ENCODE measurements at places on chromosomes 6 and 20. TPM values are rescaled to one million over a fixed set of nuclear protein-coding genes. Genes with fewer than 3 reads are reported as not detected.
A peak's percentile ranks its signal among the peaks of the same experiment; 100 is the strongest.

GRCh38 chr6:154595538-154595937, 85.1 kb upstream of the CNKSR3 start:
- no peak for DNase-seq

DNA sequence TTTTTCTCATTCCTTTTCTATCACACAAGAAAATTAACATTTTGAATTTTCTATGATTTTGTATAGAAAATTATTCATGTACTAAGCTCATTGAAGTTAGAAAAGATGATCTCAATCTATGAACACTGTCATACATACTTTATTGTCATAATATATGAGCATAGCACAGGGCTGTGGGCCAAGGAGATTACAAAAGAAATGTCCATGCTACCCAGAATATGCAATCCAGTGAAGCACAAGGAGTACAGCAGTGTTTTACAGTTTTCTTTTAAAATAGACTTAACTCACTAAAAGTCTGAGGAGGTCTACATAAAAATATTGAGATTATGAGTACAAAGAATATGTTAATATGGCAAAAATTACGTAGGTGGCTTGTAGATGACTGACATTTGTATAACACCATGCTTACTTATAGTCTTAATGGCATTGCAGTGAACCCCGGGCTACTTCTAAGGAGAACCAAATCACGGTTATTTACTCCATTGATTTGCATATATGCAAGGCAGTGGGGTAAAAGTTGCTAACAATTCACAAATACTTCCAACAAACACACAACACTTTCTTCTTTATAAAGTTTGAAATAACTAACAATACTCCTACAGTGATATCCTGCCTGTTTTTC, 257.1 kb downstream of the BCKDHB start:
- DNase-seq = no peak

DNA sequence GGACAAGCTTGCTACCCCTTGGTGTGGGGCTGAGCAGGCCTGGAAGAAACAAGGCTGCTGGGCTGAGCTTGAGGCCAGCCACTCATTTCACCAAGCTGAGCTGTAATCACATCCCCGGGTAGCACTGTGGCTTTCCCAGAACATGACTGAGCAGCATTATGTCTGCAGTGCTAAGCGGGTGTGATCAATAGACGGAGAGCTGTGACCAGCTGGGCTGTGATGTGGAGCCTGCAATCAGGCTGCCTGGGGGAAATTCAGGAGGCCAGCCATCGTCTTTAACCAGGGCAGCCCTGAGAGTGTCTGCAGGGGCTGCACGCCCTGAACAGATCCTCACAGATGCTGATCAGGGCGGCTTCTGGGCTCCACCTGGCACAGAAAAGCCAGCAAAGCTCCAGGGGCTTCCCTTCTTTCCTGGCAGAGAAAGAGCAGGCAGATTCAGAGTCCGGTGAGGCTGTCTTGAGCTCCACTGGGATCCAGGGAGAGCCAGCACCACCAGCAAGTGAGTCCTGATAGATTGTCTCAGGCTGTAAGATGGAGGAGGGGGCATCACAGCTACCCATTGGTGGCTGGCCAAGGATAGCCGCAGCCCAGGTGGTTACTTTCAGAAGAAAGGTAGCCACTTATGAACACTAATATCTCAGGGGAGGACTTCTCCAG, 165.9 kb downstream of the NRN1 start:
- no peak for DNase-seq

PSMA7 gene
- total RNA-seq = 357 TPM

GRCh38 chr20:14418376-14418775, 81.0 kb upstream of the FLRT3 start:
- DNase-seq = peak; percentile 3

- no peak for DNase-seq
These were observed 71.6 kb upstream of the FBXL4 start for GRCh38 chr6:99019381-99019780.

GRM1 gene
- 0.63 TPM for total RNA-seq

GRCh38 chr6:5146398-5146797, 61.3 kb downstream of the PPP1R3G start:
- DNase-seq = no peak

MEI4 gene
- 0.63 TPM for total RNA-seq

DNA sequence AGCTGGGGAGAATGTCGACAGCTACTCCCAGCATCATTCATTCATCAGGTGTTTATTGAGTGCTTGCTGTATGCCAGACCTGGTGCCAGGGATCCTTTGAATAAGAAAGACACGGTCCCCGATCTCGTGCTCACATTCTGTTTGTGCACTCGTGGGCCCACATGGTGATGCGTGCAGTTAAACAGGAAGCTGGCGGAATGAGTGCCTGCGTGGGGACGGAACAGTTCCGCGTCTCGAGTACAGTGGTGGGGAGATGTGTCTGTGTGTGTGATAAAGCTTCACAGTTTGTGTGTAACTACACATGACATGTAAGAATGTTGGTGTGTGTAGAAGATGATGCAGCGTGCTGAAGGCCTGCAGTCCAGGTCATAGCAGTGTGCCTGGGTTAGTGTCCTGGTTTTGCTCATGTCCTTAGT, 6.5 kb downstream of the RBM38 start:
- no peak for DNase-seq

RCAN2 gene
- total RNA-seq = 6.3 TPM

CGAS gene
- 14.8 TPM for total RNA-seq

DNA sequence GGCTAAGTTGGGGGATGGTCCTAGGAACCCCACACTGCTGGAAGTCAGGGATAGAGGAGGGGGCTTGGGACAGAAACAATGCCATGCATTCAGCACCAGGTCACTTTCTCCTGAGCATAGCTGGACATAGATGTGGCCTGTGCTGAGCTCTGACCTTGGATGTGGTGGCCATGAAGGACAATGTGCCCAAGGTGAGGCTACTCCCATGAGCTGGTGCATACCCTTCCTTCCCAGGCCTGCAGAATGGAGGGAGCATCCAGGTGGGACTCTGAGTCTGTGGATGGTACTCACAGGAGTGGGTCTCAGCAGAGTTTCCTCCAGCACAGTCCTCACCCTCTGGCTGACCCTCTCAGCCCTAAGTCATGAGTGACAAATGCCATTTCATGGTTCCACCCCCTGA, 16.9 kb downstream of the CST9L start:
- DNase-seq = no peak

- DNase-seq = no peak
These were observed 203.4 kb downstream of the TTLL2 start for GRCh38 chr6:167528239-167528638.

ELOVL4 gene
- total RNA-seq = 13.3 TPM

MYCT1 gene
- 1.6 TPM for total RNA-seq

LY86 gene
- total RNA-seq = not detected

DNA sequence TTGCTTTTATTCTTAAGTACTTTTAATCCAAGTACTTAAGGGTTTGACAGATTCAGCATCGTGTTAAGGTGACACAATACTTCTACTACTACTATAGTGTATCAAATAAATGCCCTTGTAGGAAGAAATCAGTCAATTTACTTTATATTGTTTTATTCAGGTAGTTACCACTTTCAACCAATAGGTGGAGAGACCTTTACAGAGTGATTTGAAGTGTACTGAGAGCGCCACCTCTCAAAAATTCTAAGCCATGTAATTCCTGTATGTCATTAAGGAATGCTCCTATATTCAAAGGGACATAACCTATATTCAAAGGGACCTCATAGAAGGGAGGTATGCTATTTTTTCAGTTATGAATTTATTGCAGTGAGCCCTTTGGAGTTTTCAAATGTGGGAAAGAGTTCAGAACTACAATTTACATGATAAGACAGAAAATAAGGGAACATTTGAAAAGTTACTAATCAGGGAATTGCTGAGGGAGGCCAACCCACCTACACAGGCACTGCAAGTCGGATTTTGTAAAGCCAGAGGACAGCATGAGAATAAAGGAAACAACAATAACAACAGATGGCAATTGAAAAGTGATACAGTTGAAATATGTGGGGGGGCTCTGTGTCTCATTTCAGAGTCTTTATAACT, 955.6 kb downstream of the TBC1D32 start:
- DNase-seq = peak; percentile 80

DNA sequence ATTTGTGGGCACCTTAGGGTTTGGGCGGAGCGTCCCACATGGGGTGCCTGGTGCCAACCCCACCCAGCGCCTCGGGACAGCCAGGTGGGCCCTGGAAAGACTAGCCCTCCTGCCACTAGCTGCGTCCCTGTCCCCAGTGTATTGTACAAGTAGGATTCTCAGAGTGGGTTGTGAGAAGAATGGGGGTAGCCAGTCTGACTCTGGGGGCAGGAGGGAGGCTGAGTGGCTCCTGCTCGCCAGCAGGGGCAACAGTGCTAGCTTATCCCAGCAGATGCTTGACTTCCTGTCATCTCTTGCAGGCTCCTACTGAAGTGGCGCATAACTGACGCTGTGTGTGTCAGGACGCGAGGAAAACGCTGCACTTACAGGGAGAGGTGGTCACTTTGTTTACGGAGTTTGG, 9.3 kb downstream of the PSMA7 start:
- peak; percentile 55 for DNase-seq

GRCh38 chr6:89830170-89830809, 610 bp downstream of the CASP8AP2 start:
- DNase-seq = peak; percentile 88

- no peak for DNase-seq
These were observed 5.2 kb downstream of the ZNF76 start for GRCh38 chr6:35264550-35265274.
